ENCODE measurements at places on chromosomes 3 and 15. TPM values are rescaled to one million over a fixed set of nuclear protein-coding genes. Genes with fewer than 3 reads are reported as not detected.

- DNase-seq = no peak
Observed at GRCh38 chr3:124903896-124904834, 17.0 kb upstream of the ITGB5 start.

DNA sequence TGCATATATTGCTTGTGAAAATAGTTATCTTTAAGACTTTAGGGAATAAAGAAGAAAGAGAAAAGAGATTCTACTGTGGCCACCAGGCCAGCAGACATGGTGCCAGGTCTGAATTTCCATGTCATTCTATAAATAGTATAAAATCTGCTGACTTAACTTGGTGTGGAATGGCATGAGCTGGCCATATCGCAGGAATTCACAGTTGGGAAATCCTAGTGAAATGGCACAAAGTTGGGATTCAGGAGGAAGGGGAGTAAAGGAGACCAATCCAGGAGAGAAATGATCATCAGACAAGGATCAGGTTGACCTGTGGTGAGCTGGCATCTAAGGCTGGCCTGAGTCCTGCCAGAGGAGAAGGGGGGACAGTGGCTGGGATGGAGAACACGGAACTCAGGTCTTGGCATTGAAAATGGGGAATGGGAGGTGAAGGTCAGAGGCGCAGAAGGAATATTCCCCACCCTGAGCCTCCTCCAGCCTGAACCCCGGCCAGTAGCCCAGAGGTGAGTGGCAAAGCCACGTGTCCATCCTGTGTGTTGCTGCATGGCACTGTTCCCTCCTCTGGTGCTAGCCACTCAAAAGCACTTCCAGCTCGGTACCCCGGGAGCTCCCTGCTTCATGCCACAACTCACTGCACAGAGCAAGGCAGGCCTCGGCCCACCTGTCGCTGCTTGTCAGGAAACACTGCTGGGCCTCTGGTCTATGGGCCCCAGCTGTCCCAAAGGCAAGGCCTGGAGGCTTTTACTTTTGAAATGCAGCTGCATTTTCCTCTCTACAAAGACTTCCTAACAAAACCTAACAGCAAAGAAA is 51.4 kb downstream of the SSUH2 start:
- no peak for DNase-seq

- DNase-seq = no peak
Observed at GRCh38 chr15:38320866-38321265, 68.2 kb downstream of the SPRED1 start.

DNA sequence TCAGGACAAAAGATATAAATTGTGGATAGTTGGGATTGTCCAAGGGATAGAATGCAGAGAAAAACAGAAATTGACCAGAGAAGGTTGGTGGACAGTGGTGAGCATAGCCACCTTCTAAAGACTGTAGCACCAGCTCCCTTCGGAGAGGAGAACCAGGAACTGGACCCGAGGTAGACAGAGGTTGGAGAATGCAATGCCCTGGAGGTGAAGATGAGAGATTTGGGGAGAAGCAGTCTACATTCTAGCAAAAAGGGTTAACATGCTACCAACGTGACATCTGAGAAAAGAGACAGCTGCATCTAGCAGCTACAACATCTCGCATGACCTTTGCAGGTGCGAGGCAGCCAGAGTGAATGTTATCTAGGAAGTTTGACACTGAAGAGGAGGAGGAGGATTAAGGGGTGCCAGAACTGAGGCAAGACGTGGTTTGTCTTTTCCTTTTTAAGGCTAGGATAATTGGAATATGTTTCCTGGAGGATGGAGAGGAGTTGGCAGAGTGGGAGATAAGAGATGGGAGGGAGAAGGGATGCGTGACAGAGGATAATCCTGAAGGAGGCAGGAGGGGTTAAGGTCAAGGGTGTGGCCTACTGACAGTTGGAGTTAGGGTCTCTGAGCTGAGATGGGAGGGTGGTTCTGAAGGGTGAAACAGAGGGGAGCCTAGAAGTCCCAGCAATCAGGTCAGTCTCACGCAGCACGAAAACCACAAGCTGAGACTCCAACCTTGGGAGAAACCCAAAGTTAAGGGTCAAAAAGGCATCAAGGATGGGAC is 103.7 kb upstream of the NR2E3 start:
- no peak for DNase-seq

GRCh38 chr3:129673897-129674797 is 67.7 kb upstream of the PLXND1 start:
- no peak for DNase-seq

- no peak for DNase-seq
Observed at GRCh38 chr15:56988219-56988618, 69.8 kb downstream of the TCF12 start.

GRCh38 chr3:170049146-170050000 is 11.6 kb downstream of the GPR160 start:
- DNase-seq = peak; percentile 54

MYZAP gene
- 12.9 TPM for total RNA-seq

GRCh38 chr3:172034786-172035685 is 4.3 kb upstream of the FNDC3B start:
- DNase-seq = no peak

NCEH1 gene
- total RNA-seq = 43.3 TPM

FSTL1 gene
- 34.4 TPM for total RNA-seq

KIF23 gene
- total RNA-seq = 8.7 TPM

- no peak for DNase-seq
Observed at GRCh38 chr15:88472225-88472624, 4.7 kb downstream of the MRPS11 start.

DNASE1L3 gene
- total RNA-seq = 8.1 TPM

- no peak for DNase-seq
Observed at GRCh38 chr3:14625443-14625842, 26.1 kb upstream of the CCDC174 start.

- DNase-seq = no peak
Observed at GRCh38 chr15:63054281-63054683, 11.7 kb downstream of the TPM1 start.

DNA sequence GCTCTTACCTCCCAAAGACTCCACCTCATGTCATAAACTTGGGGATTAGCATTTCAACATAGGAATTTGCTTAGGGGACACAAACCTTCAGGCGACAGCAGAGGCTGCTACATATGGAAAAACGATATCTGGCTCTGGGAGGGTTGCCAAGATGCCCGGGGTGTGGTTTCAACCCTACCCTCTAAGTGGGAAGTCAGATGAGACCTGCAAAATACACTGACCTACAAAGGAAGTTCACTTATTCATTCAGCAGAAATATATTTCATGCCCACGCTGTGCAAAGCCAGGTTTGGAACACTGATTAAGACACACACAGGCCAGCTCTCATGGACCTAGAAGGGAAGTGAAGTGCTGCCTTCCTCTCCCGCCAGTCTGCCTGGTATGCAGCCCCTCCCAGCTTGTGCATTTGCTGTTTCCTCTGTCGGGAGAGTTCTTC is 239.3 kb downstream of the FEZF2 start:
- peak; percentile 56 for DNase-seq

GRCh38 chr15:56917652-56918045 is 795 bp upstream of the TCF12 start:
- no peak for DNase-seq

DNA sequence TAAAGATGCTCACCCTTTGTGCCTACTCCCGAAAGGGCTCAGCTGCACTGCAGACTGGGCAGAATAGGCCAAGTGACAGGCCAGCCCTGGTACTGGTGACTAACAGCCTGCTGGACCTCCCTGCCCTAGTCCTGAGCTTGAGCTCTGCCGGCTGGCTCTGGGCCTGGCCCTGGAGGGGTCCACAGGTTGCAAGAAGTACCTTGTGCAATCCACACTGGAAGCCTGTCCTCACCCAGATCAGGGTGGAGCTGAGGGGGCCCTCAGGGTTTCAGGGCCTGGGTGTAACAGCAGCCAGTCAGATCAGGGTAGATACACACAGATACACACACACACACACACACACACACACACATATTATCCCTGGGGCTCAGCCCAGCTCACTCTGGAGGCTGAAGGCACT is 27.3 kb upstream of the PLA2G4D start:
- DNase-seq = peak; percentile 45

DNA sequence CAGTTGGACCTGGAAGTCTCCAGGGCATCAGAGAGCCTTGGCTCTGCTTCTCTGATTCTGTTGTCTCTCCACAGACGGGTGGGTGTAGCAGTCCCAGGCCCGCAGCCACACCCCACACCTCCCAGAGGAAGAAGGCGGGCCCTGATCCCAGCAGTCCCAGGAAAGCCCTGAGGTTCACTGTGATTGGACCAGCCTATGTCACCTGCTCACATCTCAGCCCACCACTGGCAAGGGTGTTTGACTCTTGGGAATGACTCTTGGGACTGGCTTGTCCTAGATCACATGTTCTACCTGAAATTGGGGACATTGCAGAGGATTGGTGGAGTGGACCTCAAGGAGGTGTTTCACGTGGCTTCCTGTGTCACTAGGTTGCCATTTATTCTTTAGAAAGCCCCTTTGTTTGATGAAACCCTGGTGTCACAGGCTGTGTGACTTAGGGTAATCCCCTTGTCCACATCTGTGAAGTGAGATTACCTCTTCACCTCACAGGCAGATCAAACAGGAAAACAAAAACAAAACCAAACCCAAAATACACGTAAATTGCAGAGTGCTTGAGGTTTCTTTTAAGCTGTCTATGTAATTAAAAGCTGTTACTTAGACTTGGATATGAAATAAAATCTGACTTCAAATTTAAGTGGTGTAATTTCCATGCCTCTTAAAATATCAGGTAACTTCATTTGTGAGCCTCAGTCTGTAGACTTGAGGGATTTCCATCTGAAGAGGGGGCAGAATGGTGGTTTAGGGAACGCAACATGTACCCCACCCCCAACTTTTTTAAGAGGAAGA is 26.7 kb downstream of the FLNB start:
- no peak for DNase-seq
